ENCODE measurements at places on chromosomes 5 and 9.

DNA sequence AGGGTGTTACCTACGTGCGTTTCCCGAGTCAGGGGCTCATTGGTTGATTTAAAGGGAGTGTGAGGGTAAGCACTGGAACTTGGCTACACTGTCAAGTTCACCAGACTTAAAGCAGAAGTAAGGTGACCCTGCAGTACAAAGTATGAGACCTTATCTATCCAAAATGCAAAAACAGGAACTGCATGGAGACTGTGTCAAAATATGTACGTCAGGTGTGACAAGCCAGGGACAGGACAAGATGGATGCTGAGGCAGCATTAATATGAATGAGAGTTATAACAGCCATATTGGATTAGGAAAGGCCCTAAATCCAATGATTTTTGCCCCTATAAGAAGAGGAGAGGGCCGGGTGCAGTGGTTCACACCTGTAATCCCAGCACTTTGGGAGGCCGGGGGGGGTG, 15.4 kb upstream of the SUSD3 start:
- DNase-seq, result no peak

- no peak for DNase-seq
These were observed 306.3 kb upstream of the SGCD start for GRCh38 chr5:156020647-156021046.

DNA sequence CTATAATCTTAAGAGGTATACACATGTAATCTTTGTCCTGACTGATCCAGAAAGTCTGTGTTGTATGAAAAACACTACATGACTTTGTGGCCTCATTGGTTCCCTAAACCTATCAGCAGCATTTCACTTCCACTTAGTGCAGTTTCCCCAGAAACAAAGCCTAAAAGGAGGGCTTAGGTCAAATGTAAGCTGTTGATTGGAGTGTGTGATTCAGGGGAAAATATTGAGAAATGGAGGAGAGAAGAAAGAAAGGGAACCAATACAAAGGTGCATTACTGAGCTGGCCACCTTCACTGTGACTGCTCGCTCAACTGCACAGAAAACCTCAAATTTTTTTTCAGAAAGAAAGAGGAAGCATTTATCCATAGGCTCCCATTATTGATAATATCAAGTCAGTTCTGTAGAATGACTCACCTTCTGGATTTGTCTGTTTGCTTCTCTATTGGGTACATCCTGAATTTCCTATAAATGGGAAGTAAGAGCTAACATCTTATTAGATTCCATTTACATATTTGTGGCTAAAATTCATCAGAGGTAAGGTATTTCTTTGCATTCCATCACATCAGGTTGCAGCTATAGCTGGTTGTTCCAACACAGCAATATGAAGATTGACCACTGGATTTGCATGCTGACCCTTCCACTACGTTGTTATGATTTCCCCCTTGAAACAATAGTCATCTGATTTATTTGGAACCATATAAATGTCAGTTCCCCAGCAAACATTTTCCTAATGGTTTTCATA, 10.3 kb upstream of the FST start:
- no peak for DNase-seq

DNA sequence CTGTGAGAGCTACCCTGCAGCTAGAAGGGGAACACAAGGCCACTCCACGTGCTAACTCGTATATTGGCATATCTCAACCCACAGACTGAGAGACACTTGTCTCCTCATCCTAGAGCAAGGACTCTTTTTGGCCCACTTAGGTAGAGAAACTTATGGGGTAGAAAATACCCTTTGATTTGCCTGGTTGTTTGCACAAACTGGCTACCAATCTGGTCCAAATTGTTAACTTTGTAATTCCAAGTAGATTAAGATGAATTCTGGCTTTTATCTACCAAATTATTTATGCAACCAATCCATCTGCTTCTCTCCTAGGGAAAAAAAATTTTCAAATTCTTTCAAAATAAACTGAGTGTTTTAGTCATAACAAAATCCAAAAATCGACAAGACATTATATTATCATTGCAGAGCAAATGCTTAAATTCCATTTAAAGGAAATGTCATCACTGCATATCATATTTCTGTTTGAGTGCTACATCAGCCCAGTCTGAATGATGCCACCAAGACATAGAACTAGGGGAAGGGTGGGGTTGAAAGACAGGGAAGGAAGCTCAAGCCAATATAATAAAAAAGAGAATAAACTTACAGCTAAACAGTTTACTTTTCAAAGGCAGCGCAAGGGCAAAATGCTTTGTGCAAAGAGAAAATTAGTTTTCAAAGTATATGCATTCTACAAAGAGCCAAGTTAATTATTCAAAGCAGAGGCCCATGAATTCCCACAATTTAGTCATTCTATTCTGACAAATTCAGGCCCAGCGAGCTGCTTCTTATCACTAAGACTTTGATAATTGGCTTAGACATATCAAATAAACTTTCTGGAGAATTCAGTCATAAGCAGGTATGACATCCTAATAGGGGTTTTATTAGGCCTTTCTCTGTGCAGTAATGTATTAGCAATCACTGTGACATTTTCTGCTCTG, 198.0 kb downstream of the CAAP1 start:
- no peak for DNase-seq

GRCh38 chr5:169413416-169413815, 112.5 kb upstream of the SLIT3 start:
- DNase-seq, result no peak

- DNase-seq, result no peak
These were observed 158.5 kb upstream of the PTGER4 start for GRCh38 chr5:40521108-40521785.

DNA sequence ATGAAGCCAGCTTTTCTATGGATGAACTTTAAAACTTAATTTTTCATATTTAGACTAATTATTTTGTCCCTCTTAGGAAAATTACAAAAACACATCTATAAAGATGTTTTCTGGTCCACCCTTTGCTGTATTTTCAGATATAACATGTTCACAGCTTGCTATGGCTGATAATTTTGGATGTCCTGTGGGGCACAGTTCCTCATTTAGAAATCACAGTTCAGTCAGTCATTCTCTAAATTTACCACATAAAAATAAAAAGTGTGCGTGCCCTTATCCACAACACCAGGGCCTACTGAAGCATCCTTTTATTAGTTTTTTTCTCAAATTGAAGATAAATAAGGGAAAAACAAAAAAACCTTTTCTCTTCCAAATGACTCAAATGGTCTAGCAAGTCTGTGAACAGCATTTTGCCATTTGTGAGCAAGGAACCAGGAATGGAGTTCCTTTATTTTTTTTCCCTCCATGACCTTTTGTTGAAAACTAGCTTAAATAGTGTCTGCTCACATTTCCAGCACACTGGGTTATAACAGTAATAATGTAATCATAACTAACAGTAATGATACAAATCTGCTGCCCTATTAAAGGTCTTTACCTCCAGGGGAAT, 87.1 kb downstream of the CEMIP2 start:
- DNase-seq, result no peak

DNA sequence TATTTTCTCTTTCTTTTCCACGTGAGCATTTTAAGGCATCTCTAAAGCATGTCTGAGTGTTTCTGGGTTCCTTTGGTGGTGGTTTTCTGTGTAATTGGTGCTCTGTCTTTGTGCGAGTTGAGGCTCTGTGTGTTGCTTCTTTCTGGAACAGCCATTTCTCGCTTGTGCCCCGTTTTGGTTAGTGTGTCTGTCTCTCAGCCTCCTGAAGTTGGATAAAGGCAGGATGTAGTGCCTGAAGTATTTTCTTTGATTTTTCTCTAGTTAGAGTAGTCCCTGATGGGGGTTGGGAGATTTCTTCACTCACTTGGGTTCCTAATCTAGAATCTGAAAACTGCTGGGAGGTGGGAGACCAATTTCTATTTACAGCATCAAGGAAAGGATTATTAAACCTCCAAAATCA, 129.7 kb upstream of the TMEM161B start:
- no peak for DNase-seq

- DNase-seq, result no peak
These were observed 28.0 kb upstream of the MAP1B start for GRCh38 chr5:72079288-72079687.
